Suprapubic skin (tissue), 4 donors: ENCODE measurements at places on chromosomes 6 and 20.

- no peak for DNase-seq
Observed at GRCh38 chr6:146814148-146814750, 215.5 kb downstream of the ADGB start.

DNA sequence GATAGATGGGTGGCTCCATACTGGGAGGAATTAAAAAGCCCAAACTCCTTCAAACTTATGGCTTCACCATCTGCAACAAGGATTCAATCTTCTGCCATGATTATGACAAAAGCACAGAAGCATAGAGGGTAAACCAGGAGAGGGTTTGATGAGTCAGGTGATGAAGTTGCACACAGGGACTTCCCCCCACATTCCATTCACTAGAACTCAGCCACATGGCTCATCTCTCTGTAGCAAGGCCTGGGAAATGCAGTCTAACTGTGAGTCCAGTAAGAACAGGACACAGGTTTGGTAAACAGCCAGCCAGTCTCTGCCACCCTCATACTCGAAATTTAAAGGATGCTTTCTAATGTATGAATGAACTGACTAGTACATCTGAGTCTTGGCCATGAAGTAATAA is 142.9 kb downstream of the HIVEP2 start:
- no peak for DNase-seq

DNA sequence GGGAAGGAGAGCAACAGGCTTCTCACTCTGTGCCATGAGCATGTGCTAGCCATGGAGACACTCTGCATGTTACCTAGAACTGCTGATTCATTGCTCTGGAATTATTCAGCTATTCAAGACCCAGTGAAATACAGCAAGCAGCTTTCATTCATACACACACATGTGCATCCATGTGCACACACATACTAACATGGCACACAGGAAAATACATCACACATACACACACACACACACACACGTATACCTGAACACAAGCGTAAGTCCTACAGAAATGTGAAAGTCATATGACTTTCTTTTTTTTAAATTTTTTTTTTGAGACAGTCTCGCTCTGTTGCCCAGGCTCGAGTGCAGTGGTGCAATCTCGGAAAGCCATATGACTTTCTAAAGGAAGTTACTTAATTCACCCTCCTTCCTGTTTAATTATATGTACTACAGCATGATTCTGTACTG is 108.2 kb upstream of the NFATC2 start:
- no peak for DNase-seq

DNA sequence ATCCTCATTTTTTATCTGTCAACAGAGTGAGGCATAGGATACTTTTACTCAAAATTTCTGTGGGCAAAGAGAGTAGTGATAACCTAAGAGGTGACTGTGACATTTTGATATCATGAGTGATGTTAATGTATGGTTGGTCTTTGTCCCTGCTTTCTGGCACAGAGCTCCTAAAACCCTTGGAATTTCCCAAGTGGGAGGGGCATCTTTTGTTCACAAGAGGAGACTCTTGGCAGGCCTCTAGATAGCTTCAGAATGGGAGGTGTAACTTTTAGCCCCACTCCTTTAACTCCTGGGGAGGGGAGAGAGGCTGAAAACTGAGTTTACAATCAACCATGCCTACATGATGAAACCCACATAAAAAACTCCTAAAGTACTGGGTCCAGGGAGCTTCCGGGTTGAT is 527.8 kb downstream of the RFPL4B start:
- no peak for DNase-seq

- DNase-seq, result no peak
Observed at GRCh38 chr6:30998785-30999184, 11.5 kb upstream of the MUC22 start.

DNA sequence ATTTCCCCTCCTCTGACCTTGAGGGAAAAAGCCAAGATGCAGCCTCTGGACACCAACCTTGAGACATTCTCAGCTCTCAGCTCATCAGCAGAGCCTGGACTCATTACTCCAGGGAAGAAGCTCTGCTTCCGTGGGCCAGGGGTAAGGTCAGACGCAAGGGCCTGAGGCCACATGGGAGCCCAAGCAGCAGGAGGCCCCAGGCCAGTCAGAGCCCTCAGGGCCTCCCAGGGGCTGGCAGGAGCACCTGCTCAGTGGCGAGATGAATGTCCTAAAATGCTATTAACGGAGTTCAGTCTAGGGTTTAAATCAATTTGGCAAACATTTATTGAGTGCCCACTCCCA is 208.6 kb downstream of the ERMARD start:
- DNase-seq, result no peak

DNA sequence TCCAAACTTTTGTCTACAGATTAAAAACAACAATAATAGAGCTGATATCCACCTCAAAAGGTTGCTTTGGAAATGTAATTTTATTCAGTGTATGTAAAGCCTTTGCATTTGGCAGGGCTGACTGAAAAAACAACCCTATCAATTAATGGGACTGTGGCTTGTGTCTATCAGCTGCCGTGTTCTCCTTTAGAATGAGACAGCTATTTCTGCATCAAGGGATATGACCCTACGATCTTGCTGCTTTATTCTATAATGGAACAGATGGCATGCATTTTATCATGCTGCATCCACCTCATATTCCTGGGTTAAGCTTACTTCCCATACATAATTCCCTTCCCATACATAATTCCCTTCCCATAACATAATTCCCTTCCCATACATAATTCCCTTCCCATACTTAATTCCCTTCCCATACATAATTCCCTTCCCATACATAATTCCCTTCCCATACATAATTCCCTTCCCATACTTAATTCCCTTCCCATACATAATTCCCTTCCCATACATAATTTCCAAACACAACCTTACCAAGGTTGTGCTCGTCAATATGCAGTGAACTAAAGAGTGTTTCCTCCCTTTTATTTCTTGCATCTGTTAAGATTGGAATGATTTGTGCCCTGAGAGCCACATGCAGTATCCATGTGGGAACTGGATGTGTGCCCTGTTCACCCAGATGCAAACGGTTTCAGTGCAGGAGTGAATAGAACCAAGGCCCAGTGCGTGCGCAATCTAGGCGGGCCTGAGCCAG is 26.8 kb downstream of the SERPINB6 start:
- no peak for DNase-seq

- no peak for DNase-seq
Observed at GRCh38 chr6:147017153-147017552, 187.1 kb upstream of the STXBP5 start.

- no peak for DNase-seq
Observed at GRCh38 chr6:101413773-101414172, 20.3 kb downstream of the GRIK2 start.

DNA sequence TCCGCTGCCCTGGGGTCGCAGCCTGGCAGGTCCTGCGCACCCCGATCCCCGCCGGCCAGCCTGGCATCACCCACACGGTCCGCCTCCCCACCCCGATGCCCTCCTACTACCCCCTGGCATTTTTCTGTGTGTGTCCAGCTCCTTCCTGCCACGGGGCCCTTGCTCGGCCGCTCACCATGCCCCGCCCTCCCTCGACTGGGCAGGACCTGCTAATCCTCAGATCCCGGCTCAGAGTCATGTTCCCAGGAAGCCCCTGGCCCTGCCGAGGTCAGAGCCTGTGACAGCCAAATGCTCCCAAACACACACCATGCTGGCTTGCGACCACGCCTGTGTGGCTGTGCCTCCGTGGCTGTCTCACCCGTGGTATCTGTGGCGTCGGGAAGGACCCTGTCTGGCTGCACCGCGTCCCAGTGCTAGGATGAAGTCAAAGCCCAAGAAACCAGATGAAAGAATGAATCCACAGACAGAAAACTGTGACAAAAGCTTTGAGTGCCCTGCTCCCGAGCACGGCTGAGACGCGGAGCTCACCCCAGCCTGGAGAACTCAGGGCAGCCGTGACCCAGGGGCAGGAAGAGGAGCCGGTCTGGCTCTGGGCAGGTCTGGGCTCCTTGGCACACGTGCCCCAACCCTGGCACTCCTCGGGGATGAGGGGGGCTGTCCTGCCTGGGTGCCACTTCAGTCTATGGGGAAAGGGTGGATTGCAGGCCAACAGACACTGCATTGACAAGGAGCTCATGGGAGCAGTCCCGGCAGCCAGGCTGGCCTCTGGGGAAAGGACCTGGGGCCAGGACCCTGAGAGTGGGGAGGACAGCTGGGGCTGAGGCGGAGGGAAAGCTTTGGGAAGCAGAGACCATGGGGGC is 20.8 kb upstream of the SLCO4A1 start:
- DNase-seq, result no peak

- DNase-seq, result no peak
Observed at GRCh38 chr6:165638530-165638929, 24.5 kb downstream of the PDE10A start.

- no peak for DNase-seq
Observed at GRCh38 chr20:2849529-2849928, 9.0 kb downstream of the VPS16 start.

DNA sequence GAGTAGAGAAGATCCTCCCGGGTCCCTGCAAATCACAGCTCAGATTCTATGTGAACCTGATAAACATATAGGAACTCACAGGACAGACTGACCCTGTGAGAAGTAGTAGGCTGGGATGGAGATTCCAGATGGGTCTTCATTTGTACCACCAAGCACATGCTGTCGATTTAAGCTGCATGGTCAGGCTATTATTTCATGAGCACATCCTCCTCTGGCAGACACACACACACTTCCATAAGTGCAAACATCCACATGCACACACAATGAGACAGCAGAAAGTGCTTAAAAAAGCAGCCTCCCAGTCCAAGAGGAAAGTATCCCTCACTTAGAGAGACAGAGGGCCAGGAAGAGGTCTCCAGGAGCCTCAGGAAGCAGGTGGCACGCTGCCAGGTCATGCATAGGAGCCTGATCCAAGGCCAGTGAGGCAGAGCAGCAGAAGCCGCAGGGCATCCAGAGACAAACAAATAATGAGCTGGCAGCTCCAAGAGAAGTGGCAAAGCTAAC is 131.8 kb downstream of the UNC5CL start:
- DNase-seq, result no peak

GRCh38 chr6:156955494-156956183 is 178.5 kb downstream of the ARID1B start:
- no peak for DNase-seq

DNA sequence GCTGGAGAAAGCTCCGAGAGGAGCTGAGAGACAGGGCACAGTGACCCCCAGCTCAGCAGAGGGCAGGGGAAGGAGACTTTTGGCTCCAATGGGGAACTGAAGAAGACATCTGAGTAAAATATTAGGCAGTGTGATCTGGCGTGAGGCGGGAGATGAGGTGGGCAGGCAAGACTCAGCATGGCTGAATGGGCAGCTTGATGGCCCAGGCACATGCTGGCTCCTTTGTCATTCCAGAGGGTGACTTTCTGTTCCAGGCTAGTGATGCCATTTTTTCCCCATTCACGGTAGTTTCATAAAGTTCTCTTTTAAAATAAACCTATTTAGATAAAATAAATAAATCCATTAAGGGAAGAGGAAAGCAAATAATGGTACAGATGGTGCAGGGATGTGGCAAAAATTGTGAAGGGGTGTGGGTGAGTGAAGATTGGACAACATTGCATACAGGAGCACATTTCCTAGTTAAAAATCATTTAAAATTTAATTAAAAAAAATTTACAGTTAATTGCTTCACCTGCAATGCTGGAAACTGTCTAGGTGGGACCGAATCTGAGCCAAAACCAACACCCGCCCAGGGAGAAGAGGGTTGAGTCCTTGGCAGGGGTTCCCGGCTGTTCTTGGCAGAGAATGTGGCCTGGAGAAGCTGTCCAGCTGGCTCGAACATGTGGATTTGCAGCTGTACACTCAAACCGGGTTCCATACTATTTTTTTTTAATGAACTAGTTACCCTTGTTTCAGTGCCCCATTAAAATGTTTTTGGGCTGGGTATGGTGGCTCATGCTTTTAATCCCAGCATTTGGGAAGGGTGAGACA is 41.7 kb upstream of the PRELID3B start:
- DNase-seq, result no peak

- DNase-seq, result no peak
Observed at GRCh38 chr6:108799791-108800190, 48.4 kb upstream of the ARMC2 start.
